ENCODE measurements at places on chromosomes 7 and 10.
A peak's percentile ranks its signal among the peaks of the same experiment; 100 is the strongest.

DNA sequence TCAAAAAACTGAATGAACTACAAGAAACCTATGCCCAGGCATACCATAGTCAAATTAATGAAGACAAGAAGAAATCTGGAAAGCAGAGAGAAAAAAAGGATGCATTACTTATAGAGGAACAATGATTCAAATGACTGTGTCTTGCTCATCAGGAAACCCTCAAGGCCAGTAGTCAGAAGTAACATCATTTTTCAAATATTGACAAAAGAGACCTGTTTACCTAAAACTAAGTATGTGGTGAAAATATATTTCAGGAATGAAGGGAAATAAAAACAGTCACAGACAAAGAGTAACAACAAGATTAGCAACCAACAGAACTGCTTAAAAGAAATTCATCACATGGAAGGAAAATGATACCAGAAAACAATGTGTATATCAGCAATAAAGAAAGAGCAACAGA lies 128.4 kb downstream of the ALOX5 start:
- no peak for DNase-seq

GRCh38 chr10:27312854-27313253 lies 72.3 kb upstream of the ACBD5 start:
- no peak for DNase-seq

DNA sequence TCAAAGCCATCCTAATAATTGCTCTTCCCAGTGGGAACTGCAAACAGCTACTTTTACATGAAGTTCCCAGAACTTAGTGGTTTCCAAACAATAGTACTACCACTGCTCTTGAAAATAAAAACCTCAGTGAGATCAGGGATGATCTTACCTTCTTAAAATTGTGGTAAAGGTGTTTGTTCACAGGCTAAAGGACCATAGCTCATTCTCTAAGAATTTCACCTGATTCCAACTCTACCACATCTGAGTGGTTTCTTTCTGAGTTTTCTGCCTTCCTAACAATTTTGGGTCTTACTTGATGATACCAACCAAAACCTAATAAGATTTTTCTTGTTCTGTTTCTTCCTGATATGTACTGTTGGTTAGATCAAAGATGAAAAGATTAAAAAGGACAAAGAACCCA lies 45.6 kb upstream of the AGBL3 start:
- no peak for DNase-seq

- DNase-seq = no peak
Observed at GRCh38 chr10:43983856-43984271, 335.2 kb upstream of the ZNF32 start.

DNA sequence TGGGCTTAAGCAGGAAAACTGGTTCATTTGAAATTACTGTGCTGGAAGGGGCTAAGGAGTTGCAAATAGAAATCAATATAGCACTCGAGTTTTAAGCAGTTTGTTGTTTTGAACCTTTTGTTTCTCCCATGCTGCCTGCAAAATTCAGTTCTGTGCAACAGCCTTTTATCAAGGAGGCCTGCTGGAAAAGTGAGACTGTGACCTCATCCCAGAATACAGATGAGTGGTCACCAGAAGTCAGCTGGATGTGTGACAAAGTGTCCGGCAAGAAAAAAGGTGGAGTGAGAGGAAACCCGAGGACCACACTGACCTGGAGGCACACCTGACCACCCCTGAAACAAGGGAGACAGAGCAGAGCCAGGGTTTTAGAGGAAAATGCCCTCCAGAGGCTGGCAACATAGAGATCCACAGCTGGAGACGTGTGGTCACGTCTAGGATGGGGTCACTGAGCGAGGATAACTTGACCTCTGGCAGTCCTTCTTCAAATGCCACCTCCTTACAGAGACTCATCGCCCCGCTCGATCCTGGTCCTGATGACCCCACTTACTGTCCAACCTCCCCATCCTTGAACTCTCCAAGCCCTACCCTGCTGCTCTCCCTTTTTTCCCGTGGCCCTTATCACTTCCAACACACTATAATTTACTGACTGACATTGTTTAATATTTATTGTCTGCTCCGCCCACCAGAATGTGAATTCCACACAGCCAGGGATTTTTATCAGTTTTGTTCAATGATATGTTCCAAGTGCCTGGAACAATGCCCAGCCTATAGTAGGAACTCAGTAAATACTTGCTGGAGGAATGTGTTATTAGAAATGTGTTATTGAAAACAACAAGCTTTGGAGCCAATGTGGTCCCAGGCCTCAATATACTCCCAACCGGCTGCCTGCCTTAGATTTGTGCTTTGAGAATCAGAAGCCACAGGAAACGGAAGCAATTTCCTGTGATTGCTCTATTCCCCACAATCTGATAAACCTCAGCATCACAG lies 243.8 kb downstream of the GLI3 start:
- DNase-seq = peak; percentile 89

DNA sequence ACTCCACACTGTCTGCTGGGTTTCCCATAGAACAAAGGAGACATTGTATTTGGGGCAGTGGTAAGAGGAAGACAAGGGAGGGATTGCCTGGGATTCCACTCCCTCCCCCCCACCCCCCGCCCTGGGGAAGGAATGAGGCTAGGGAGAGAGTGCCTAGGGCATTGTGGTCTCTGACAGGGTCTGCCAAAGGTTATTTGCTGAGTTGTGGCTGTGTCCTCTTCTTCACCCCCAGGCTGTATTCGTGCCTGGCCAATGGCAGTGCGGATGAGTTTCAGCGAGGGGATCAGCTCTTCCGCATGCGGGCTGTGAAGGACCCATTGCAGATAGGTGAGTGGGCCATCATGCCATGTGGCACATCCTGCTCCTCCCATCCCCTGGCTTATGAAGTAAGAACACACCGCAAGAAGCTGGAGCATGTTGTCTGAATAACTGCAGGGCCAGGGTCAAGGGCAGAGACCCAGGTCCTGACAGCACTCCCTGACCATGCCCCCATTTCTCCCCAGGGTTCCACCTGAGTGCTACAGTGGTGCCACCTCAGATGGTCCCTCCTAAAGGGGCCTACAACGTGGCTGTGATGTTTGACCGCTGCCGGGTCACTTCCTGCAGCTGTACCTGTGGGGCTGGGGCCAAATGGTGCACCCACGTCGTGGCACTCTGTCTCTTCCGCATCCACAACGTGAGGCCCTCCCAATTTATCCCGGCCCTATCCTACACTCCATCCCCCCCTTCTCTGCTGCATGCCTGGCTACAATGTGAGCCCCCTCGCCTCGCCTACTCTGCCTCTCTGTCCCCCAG lies 3.7 kb downstream of the ZSWIM8 start:
- DNase-seq = no peak

- DNase-seq = no peak
Observed at GRCh38 chr7:48028938-48029337, at the start of gene SUN3. SUN3 (minus strand) TSS chr7:48029107; CDS start chr7:48028938, 169 bp downstream.

- no peak for DNase-seq
Observed at GRCh38 chr7:64113981-64114380, 68.7 kb downstream of the ZNF727 start.

DNA sequence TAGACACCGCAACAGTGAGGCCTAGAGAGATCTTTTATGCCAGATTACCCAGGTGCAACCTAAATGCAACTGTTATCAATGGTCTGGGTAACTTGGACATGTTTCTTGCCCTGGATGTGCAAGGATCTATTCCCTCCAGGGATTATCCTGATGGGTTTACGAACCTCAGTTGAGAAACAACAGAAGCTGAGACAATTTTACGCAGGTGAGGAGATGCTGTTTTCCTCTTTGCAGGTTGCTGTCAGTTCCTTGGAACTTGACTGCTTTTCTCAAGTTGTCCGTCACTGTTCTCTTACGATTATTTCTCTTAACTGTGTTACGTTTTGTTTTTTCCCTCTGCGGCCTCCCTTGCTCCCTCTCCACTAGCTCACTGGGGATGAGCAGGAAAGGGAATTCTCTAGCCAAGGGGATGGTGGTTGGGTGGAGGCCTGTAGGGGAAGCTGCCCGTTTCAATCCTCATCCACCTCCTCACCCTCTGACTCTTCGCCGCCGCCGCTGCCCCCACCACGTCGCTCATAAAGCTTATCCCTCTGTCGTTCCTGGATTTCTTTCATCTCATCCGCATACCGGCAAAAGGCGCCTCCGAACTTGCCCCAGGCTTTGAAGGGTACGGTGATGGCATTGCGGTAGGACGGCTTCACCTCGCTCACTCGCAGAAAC lies 1.2 kb downstream of the PURB start:
- no peak for DNase-seq

- DNase-seq = peak; percentile 57
Observed at GRCh38 chr7:28579571-28579970, 167.3 kb downstream of the CREB5 start.

- DNase-seq = no peak
Observed at GRCh38 chr10:79410315-79411094, 34.9 kb downstream of the ZCCHC24 start.

GRCh38 chr7:158771213-158771834 lies 58.0 kb downstream of the ESYT2 start:
- DNase-seq = no peak

DNA sequence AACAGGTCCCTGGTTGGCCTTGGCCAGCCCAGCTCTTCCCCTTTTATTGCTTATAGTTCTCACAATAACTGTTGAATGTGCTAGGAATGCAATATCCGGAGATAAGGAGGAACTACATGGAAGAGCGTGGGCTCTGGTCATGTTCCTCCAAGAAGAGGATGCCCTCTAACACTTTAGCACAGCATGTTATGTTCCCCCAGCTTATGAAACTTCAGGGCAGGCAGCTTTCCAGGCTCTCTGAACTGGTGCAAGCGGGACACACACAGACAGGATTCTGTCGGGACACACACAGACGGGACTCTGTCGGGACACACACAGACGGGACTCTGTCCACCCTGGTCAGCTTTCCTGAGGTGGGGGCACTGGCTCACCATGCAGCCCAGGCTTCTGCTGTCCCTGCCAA lies 141.6 kb downstream of the PKD1L1 start:
- no peak for DNase-seq

- no peak for DNase-seq
Observed at GRCh38 chr7:5397736-5398135, 25.9 kb downstream of the TNRC18 start.

- peak; percentile 24 for DNase-seq
Observed at GRCh38 chr7:104156842-104157277, 51.0 kb downstream of the ORC5 start.

- DNase-seq = peak; percentile 75
Observed at GRCh38 chr7:73885975-73886798, 25.2 kb downstream of the TMEM270 start.

GRCh38 chr7:44257618-44258422 lies 57.0 kb downstream of the YKT6 start:
- DNase-seq = peak; percentile 82

DNA sequence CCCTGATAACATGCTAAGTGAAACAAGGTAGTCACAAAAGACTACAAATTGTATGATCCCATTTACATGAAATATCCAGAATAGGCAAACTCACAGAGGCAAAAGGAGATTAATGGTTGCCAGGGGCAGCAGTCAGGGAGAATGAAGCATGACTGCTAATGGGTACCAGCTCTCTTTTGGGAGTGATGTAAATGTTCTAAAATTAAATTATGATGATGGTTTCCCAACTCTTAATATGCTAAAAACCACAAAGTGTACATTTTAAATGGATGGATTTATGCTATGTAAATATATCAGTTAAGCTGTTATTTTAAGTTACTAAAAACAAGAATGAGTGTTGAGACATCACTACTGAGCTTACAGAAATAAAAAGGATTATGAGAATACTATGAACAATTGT lies 12.6 kb downstream of the CYP51A1 start:
- DNase-seq = peak; percentile 9

DNA sequence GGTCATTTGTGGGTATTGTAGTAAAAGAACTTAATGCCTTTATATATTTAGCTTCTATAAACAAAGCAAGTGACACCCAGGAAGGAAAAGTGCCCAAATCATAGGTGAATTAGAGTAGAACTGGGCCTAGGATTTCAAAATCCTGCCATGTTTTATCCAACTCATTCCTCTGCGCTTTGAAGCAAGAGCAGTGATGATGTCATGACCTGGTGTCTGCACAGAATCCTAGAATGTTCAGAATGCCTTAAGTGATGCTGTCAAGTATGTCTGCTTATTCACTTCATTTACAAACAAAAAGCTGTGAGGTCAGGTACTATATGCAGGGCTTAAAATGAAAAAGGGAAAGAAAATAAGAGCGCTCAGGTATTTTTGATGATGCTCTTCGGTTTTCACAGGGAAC lies 737.2 kb upstream of the ANKRD30A start:
- DNase-seq = no peak

DNA sequence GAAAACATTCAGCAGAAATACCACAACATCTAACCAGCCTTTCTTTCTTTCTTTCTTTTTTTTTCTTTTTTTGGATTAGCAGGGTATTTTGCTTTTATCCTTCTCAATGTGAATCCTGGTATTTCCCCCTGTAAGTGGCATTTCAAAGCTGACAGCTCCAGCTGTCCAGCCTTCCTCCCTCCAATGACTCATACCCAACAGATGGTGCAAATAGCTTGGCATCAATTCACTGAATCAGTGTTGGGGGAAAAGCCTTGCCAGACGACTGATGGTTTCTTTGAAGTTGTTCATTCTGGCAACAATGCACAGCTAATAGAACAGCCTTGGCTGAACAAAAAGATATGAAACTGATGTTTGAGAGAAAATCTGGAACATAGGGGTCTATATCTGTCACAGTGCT lies 316.8 kb upstream of the STEAP1 start:
- DNase-seq = peak; percentile 37

DNA sequence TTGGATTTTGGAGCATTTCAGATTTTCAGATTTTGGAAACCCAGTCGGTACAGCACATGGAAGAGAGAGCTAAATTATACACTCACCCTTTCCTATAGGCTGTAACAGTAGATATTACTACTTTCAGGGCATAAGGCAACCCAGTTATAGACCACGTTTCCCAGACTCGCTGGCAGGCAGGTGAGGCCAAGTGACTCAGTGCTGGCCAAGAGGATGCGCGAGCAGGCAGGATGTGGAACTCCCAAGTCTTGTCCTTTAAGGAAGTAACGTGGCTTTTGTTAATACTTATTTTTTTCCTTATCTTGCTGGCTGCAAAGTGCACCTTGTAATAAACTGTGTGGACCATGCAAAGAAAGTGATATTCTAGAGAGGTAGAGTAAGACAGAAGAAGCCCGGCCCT lies 1160.1 kb downstream of the GATA3 start:
- DNase-seq = no peak

GRCh38 chr10:102394079-102394800 lies 1.3 kb upstream of the NFKB2 start:
- DNase-seq = peak; percentile 91

DNA sequence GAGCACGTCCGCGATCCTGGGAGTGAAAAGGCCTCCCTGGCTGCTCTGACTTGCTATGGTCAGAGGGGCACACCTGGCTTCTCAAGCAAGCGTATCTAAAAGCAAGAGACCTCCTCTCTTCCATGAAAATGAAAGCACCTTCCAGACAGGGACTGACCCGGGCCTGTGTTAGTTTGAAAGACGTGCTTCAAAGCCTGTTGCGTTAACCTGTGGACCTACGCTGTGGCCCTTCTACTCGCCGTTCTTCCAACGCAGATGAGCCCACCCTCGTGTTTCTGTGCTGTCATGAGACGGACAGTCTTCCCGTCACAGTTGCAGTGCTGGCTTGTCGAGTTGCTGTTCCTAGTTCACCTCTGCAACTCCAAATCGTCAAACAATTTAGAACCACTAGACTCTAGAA lies 15.5 kb upstream of the GDI2 start:
- no peak for DNase-seq

All from fibroblast of skin of scalp (primary cell).